ENCODE measurements at places on chromosomes 5 and 9. TPM values are rescaled to one million over a fixed set of nuclear protein-coding genes. Genes with fewer than 3 reads are reported as not detected.

Gene INSL4
- polyA plus RNA-seq: not detected

Gene PRDM9
- polyA plus RNA-seq: not detected

Gene MBLAC2
- 2.9 TPM for polyA plus RNA-seq

Gene PWWP2A
- 17.0 TPM for polyA plus RNA-seq

DNA sequence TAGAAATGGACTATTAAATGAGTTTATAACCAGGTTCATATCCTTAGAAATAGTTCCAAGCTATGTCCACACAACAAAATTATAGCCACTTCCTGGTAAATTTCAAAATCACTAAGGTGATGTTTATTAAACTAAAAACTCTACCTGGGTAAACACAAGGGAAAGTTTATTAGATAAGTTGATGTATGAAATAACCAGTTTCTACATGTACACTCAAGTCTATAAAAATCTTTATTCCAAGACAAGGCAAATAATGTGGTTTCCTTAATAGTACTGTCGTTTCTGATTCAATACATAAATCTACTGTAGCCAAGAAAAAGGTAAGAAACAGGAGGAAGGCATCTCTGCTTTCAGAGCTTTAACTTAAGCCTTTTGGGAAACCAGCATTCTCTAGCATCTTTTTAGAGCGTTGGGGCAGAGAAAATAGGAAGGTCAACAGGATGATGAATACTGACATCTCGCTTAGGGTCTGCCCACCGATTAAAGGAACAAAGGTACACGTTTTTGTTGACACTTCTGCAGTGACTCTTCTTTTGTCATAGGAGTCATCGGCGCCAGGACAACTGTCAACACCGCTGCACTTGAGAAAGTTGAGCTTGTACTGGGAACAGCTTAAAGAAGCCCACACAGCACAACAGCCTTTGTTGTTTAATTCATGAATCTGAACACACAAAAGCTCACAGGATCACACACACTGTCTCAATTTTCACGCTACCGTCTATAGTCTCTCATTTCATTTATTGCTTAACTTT is 513.6 kb downstream of the SLCO4C1 start:
- H3K27ac ChIP-seq: no peak overlapping the region
- H3K36me3 ChIP-seq: no peaks in the 10 kb centered on the region
- H3K4me3 ChIP-seq: no peak overlapping the region
- no peaks in the 10 kb centered on the region for H3K4me1 ChIP-seq
- no peak for DNase-seq

- no peak for DNase-seq
- H3K27me3 ChIP-seq: no peaks in the 10 kb centered on the region
- no peak overlapping the region for H3K4me3 ChIP-seq
- no peaks in the 10 kb centered on the region for H3K36me3 ChIP-seq
- H3K4me1 ChIP-seq: no peaks in the 10 kb centered on the region
- H3K27ac ChIP-seq: no peak overlapping the region
Observed at GRCh38 chr5:101431201-101431600, 528.1 kb upstream of the ST8SIA4 start.

DNA sequence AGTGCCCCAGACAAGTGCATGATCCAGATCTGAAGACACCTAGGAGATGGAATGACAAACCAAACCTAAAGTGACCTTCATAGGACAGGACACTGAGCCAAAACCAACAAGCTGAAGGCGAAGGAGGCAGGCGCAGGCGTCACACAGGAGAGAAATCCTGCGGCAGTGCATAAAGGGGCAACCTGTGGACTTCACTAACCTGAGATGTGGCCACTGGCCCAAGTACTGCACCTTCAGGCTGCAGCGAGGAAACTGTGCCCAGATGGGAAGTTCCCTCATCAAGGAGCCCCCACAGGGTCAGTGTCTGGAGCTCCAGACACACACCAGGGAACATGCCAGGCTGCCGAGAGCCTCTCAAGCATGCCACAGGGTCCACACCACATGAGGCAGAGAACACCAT is 3.7 kb downstream of the IPPK start:
- DNase-seq: no peak
- H3K4me1 ChIP-seq: peaks cover 23% of the 10 kb centered on the region
- H3K27ac ChIP-seq: no peak overlapping the region
- H3K27me3 ChIP-seq: no peaks in the 10 kb centered on the region
- no peak overlapping the region for H3K4me3 ChIP-seq

DNA sequence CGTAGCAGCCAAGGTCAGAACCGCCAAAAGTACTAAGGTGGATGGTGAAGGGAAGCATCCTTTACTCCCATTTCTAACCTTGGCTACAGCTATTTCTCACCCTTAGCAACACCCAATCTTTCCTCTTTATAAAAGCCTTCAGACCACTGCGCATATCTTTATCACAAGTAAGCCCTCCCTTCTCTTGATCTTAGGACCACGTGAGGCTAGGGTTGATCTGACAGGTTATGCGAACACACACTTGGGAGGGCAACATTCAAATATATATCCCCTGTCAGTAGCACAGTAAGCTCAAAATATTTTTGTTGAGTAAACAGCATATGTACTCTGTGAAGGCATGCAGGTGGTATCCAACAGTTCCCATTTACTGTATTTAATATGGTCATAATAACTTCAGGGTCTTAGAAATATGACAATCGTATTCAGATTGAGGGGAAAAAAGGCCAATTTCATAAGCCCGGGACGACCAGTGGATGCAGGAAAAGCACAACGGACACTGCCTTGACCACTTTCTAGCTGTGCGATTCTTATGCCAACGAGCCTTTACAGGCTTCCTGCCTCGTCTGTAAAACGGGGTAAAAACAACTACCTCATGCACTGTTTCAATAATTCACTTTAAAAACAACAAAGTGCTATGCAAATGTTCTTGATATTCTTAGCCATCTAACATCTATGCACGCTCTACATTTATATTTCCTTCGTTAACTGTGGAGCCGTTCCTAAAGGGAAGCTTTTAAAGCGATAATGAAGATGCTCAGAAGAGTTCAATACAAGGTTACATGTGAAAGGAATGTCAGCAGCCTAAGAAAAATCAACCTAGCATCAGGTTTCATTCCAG is 1.3 kb downstream of the ARSB start:
- no peaks in the 10 kb centered on the region for H3K27me3 ChIP-seq
- H3K27ac ChIP-seq: peak overlapping the region; percentile 67
- H3K36me3 ChIP-seq: no peaks in the 10 kb centered on the region
- peak; percentile 33 for DNase-seq

- H3K4me1 ChIP-seq: no peaks in the 10 kb centered on the region
- no peak overlapping the region for H3K27ac ChIP-seq
- H3K36me3 ChIP-seq: no peaks in the 10 kb centered on the region
- DNase-seq: no peak
- no peak overlapping the region for H3K4me3 ChIP-seq
- no peaks in the 10 kb centered on the region for H3K27me3 ChIP-seq
Observed at GRCh38 chr5:41334221-41334620, 120.9 kb upstream of the C6 start.

DNA sequence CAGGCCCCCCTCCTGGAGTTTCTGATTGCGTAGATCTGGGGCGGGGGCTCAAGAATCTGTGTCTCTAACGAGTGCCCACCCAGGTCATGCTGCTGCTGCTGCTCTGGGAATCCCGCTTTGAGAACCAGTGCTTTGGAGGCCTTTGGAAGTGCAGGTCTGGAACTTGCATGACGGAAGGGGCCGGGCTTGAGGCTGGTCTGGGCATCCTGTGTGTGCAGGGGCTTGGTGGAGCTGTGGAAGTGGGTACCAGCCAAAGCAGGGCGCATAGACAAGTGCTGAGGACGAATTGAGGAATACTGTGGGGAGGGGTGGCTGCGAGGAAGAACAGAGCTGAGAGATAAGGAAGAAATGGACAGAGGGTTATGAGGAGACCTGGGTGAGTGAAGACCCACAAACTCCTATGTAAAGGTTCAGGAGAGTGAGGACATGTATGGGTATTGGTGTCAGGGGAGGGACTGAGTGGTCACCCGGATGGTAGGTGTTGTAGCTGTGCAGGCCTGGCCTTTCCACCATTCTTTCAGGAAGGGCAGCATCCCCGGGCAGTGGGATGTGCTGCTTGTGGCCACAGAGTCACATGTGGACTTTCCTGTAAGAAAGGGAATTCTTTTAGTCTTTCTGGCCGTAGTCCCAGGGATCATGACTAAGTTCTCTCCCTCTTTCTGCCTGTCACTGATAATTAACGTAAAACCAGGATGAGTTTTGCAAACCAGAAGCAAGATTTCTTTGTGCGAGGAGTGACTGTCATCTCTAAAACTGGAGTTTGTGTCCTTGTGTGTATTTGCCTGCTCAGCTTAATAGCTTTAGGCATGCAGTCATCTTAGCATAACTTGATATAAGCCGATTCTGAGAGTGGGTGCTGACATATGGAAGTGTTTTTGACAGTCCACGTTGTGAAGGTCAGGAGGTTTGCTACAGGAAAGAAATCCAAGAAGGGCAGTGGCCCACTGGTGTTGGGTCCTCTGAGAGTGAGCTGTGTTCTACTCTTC is 43.3 kb upstream of the TJP2 start:
- H3K36me3 ChIP-seq: no peaks in the 10 kb centered on the region
- H3K4me3 ChIP-seq: no peak overlapping the region
- H3K27me3 ChIP-seq: no peaks in the 10 kb centered on the region
- DNase-seq: no peak
- no peaks in the 10 kb centered on the region for H3K4me1 ChIP-seq
- no peak overlapping the region for H3K27ac ChIP-seq

Data from B cell (primary cell).